ENCODE measurements at places on chromosomes 11 and 22.

DNA sequence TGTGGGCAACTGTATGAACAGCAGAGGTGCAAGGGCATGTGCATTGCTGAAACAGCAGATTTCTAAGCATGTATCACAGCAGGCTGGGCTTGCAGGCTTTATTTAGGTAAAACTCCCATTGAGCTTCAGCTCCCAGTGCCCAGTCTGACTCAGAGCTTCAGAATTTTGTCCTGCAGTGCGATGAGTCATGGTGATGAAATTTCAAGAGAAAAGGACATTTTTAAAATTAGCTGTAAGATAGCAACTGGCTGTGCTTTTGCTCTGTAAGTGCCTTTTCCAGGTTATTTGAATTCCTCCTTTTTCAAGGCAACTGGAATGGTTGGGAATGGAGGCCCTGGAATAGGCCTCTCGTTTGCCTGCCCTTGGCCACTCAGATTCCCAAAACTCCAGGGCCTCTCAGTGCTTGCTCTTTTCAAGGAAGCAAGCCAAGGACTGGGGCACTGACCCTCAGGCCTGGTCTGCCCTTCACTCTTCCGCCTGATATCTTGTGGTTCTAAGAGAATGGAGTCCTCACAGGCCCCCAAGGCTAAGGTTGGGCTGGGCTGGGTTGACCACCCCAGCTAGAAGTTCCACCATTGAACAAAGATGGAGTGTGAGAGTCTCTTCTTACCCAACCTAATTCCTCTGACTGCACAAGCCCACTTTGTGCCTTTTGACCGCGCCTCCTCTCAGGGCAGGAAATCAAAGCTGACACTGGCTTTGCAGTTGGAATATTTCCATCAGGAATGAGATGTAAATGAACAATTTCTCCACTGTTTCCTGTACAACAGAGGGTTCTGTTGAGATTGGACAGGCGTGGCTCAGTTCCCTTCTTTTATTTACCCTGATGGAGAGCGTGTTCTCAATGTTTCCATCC is 59.5 kb upstream of the PRSS23 start:
- no peak for DNase-seq

DNA sequence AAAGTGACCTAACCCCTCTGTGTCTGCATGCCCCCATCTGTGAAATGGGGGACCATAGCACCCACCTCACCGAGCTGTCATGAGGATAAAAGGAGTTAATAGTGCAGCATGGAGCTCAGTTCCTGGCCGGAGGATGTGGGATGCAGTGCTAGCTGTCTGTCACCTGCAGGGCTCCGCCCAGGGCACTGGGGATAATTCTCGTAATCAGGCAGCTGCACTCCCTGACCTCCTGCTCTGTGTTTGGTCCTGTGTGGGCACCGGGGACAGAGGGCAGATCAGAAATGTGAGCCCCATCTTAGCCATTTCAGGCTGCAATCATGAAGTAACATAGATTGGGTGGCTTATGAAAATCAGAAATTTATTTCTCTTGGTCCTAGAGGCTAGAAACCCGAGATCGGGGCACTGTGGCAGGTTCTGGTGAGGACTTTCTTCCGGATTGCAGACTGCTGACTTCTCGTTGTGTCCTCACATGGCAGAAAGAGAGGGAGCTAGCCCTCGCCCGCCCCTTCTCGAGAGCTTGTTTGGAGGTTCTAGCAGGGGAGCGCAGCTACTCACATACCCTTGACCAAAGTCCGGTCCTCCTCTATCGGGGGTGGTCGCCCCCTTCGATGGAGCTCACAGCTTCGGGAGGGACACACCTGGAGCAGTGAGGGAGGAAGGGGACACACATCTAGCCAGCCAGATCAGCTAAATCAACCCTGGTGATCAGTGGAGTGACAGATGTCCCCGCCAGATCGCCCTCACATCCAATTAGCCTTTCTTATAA is 3.2 kb downstream of the KCTD17 start:
- no peak for DNase-seq

- DNase-seq = no peak
Measured at GRCh38 chr22:44567846-44568493, 69.9 kb upstream of the RTL6 start.

- DNase-seq = peak; percentile 35
Measured at GRCh38 chr11:58788355-58789023, 56.0 kb downstream of the GLYATL2 start.

GRCh38 chr22:46280063-46280817 is 12.4 kb downstream of the TTC38 start:
- no peak for DNase-seq

DNA sequence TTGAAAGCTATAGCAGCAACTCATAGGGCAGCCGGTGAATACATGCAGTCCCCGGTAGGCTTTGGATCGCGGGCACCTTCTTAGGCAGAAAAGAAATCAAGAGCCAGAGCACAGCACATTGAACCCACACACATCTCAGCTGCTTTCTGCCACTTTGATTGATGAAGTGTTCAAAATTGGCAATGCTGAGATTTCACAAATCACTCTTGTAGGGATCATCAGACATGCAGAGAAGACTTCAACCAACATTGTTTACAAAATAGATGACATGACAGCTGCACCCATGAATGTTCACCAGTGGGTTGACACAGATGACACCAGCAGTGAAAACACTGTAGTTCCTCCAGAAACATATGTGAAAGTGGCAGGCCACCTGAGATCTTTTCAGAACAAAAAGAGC is 350.2 kb upstream of the ARHGAP42 start:
- DNase-seq = no peak

- no peak for DNase-seq
Measured at GRCh38 chr11:79054636-79055035, 386.2 kb downstream of the TENM4 start.

DNA sequence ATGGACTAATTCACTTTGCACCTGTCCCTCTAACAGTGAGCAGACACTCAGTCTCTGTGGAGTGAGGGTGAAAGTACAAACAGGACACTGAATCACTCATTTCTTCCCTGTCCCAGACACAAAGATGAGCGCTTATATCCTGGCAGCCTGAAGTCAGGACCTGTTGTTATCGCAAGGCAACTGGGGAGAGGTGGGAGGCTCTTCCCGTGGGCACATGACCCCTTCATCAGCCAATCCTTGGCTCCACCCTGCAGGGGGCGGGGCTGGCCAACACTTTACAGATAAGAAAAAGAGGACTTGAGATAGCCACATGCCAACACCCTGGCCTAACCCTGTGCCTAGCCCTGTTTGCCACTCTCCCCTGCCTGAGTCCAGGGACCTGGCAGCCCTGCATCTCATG is 29.5 kb upstream of the TESMIN start:
- peak; percentile 24 for DNase-seq

GRCh38 chr22:41940832-41941765 is 5.9 kb downstream of the CENPM start:
- DNase-seq = peak; percentile 80

GRCh38 chr11:11577251-11577855 is 44.5 kb downstream of the GALNT18 start:
- no peak for DNase-seq

DNA sequence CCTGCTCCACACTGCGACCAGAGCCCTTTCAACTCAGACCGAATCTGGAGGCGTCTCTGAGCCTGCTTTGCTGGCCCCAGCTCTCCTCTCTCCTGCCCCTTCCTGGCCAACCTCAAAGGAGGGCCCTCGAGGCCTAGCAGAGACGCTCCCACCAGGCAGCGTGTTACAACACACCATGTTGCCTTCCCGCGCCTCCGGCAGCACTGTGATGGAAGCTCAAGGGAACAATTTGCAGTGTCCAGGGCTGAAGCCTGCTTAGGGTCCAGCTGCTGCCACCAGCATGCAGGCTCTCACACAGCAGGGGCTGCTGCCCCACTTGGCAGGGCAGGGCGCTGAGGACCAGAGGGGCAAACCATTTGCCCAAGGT is 18.4 kb downstream of the LINC01488 start:
- DNase-seq = peak; percentile 52

DNA sequence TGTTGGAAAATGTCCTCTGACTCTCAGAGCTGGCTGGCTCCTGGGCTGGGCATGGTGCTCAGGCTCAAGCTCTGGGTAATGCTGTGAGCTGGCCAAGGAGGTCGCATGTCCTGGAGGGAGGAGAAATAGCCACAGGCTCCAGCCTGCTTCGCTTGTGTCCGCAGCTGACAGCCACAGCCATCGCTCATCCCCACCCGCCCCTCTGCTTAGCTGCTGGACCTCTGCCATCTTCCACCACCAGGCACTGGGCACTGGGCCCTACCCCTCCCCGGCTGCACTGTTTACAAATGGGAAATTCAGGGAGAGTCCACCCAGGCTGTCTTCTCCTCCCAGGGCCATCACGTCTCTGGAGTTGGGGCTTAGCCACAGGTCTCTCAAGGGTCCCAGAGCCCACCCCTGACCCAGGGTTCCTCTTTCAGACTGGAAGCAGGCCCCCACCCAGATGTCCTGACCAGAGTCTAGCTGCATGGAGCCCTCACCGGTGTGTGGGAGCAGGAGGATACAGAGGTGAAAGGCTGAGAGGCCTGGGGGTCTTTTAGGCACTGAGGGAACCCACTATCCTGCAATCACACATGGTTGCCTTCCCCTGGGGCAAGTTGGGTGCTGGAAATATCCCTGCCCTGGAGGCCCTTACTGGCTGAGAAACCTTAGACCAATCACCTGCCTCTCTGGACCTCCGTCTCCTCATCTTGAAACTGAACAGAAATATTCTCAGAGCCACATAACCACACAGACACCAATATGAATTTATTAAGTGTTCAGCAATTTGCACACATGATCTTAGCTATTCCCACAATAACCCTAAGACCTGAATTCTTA is 62.7 kb downstream of the CD82 start:
- DNase-seq = no peak

GRCh38 chr11:117750916-117751662 is 45.9 kb downstream of the DSCAML1 start:
- no peak for DNase-seq

GRCh38 chr11:16114978-16115871 is 241.1 kb downstream of the SOX6 start:
- DNase-seq = no peak

GRCh38 chr11:72174302-72175070 is 17.5 kb upstream of the FOLR1 start:
- DNase-seq = no peak

DNA sequence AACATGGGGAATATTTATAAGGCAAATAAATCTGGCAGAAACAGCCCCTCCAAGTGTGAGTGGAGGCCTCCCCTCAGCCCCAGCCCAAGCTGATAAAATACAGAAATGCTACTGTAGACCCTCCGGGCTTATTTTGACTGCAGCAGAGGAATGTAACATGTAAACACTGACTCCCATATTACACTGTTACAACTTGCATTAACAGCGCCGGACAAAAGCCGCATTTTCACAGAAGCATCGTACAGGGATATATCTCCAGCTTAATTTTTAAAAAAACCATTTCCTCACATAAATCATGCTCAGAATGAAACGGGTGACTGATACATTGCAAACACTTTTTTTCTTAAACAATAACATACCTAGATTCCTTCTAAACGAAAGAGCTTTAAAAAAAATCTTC is 36.6 kb upstream of the COMT start:
- no peak for DNase-seq

GRCh38 chr11:13567551-13567950 is 71.8 kb upstream of the PTH start:
- DNase-seq = no peak

- no peak for DNase-seq
Measured at GRCh38 chr11:101510591-101510990, 73.2 kb downstream of the TRPC6 start.

- DNase-seq = no peak
Measured at GRCh38 chr11:95835351-95835750, 45.1 kb downstream of the CEP57 start.

DNA sequence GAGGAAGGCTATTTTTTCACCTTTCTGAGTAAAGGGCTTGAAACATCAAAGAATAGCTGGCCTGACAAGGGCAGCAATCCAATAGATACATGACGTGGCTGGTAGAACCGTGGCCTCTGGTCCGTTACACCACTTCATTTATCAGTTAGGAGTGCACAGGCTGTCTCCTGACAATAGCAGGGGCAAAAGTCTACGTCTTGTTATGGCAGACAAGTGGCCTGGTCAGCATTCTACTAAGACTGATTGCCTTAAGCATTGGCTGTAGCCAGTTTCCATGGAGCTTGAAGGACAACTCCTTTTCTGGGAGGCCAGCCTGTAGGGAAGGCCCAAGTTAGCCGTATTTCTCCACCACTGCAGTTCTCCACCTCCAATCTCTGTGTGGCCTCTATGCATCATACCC is 9.2 kb upstream of the GDPD4 start:
- DNase-seq = no peak

DNA sequence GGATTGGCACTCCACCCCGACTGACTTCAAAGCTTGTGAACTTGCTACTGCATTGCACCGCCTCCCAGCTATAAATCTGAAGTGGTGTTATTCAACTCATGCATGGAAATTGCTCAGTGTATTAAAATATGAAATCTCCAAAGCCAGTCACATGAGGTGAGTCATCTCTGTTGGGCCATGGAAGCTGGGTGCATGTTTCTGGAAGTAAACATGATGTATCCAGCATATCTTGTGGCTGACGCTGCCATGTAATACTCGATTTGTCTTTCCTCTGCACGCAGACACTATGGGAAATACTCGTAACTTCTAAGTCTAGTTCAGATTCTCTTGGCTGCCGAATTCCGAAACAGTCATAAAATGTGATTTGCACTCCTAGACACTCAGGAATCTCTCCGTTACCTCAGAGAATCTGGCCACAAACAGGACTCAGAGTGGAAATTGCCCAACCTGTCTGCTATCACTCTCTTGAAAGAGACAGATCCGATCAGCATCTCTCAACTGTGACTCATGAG is 154.9 kb upstream of the MPPED2 start:
- no peak for DNase-seq

DNA sequence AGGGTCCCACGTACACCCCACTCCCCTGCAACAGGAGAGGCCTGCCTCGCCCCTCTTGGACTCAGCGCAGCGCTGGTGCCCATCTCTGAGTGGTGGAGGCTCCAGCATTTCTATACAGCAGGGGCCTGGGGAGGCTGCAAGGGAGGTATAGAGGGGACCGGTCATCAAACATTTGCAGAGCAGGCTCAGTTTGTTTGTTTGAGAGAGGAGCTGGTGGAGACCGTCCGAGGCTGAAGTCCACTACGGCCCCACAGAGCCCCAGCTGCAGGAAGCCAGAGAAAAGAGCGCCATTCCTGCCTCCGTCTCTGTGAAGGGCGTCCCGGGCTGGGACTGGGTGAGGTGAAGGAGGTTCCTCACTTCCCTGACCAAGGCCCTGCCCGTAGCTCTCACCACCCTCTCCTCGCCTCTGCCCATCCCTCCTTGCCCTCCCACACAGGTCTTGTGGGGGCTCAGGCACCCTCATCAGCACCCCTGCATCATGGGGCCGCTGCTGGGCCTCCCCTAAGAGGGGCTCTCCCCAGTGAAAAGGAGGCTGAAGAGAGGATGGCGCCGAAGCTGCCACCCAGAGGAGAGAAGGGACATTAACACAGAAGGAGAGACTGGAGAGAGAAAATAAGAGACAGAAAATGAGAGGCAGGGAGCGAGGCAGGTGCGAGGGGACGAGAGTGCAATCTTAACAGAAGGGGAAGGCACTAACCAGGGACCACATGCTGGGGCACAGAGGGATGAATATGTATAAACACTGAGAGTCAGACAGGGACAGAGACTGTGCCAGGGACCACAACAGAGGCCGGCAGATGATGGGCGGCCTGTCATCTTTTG is 24.5 kb downstream of the RPUSD4 start:
- DNase-seq = no peak

GRCh38 chr11:67404515-67405195 is 772 bp downstream of the TBC1D10C start:
- DNase-seq = no peak
